ENCODE measurements at places on chromosomes 16 and 17. TPM values are rescaled to one million over a fixed set of nuclear protein-coding genes. Genes with fewer than 3 reads are reported as not detected.

GRCh38 chr17:47324224-47325020 lies 667 bp downstream of the EFCAB13 start:
- peak overlapping the region; percentile 85 for H3K4me3 ChIP-seq
- no peaks in the 10 kb centered on the region for H3K36me3 ChIP-seq
- DNase-seq = peak; percentile 73
- H3K27ac ChIP-seq = peak overlapping the region; percentile 91
- H3K4me1 ChIP-seq = peaks cover 18% of the 10 kb centered on the region

- H3K36me3 ChIP-seq = peaks cover 6% of the 10 kb centered on the region
- DNase-seq = peak; percentile 95
- H3K4me1 ChIP-seq = peaks cover 25% of the 10 kb centered on the region
- no peak overlapping the region for H3K4me3 ChIP-seq
- H3K27ac ChIP-seq = peak overlapping the region; percentile 55
Measured at GRCh38 chr17:67374329-67375053, 2.6 kb upstream of the PITPNC1 start.

- peak overlapping the region; percentile 79 for H3K27ac ChIP-seq
- DNase-seq = no peak
- peaks cover 13% of the 10 kb centered on the region for H3K36me3 ChIP-seq
- H3K4me1 ChIP-seq = peaks cover 77% of the 10 kb centered on the region
Measured at GRCh38 chr17:66405836-66406677, 103.6 kb downstream of the PRKCA start.

DNA sequence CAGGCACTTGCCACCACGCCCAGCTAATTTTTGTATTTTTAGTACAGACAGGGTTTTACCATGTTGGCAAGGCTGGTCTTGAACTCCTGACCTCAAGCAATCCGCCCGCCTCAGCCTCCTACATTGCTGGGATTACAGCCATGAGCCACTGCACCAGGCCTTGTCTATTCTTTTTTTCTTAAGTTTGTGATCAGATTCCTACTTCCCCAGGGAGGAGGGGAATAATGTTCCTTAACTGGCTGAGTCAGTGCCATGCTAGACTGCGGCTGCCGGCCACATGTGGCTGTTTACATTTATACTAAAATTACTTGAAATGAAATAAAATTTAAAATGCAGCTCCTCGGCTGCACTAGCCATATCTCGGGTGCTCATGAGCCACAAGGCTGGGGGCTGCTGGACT lies 27.8 kb upstream of the USP36 start:
- H3K36me3 ChIP-seq = no peaks in the 10 kb centered on the region
- H3K4me3 ChIP-seq = no peak overlapping the region
- H3K4me1 ChIP-seq = peaks cover 3% of the 10 kb centered on the region
- DNase-seq = no peak
- no peaks in the 10 kb centered on the region for H3K27me3 ChIP-seq
- no peak overlapping the region for H3K27ac ChIP-seq

ZNF469 gene
- total RNA-seq = 0.39 TPM

DNA sequence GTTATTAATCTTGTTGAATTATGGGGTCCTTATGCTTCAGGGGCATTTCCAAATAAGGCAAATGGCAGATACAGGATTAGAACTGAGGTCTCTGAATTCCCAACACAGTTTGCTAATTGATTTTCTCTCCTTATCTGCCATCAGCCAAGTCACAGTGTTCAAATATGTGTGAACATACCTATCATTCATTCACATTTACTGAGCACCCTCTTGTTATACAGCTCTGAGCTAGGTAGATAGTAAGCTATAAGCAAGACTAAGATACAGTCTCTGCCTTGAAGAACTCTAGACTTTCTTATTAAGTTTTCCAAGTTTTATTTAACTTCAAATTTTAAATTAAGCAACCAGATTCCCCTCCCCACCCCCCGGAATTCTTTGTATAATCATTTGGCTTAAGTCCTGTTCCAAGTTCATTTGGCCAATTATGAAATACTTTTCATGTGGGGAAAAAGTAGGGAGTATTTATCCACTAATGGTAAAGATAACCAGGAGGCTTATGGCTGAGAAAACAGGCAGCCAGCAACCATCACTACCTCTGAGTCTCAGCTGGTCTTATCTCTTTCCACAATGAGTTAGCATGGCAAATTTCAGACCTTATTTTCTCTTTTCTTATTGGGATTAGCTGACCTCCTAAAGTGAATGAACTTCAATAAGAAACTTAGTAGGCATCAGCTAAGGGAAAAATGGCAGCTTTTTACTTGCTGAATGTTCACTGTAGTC lies 31.4 kb upstream of the CORO6 start:
- peaks cover 32% of the 10 kb centered on the region for H3K36me3 ChIP-seq
- no peak overlapping the region for H3K4me3 ChIP-seq
- no peak for DNase-seq
- no peaks in the 10 kb centered on the region for H3K27me3 ChIP-seq

DNA sequence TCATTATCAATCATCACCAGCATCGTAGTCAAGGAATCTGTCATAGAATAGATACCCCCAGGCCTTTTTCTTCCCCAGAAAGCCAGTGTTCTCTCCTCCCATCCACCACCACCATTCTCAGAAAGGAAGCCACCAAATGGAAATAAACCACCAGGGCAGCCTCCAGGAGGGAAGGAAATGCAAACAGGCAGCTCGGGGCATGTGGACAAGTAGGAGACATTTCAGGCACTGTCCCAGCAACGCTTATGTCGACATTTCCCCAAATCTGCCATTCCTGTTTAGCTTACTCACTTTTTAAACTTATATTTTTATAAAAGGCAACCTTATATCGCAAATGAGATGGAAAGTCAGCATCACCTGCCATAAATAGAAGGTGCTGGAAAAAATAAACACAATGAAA lies 15.8 kb downstream of the EMP2 start:
- no peak for DNase-seq
- H3K27ac ChIP-seq = no peak overlapping the region
- H3K27me3 ChIP-seq = peaks cover 17% of the 10 kb centered on the region

- no peak for DNase-seq
- H3K27me3 ChIP-seq = no peaks in the 10 kb centered on the region
- H3K27ac ChIP-seq = no peak overlapping the region
- no peaks in the 10 kb centered on the region for H3K36me3 ChIP-seq
- H3K4me1 ChIP-seq = no peaks in the 10 kb centered on the region
Measured at GRCh38 chr16:60367739-60368138, 1633.6 kb upstream of the GOT2 start.

GRCh38 chr17:29682054-29682453 lies 59.3 kb upstream of the CORO6 start:
- H3K27me3 ChIP-seq = no peaks in the 10 kb centered on the region
- peak overlapping the region; percentile 45 for H3K27ac ChIP-seq
- DNase-seq = no peak
- peaks cover 28% of the 10 kb centered on the region for H3K36me3 ChIP-seq
- peaks cover 24% of the 10 kb centered on the region for H3K4me1 ChIP-seq
- H3K4me3 ChIP-seq = no peak overlapping the region

GRCh38 chr16:50988441-50988840 lies 162.6 kb downstream of the SALL1 start:
- H3K4me1 ChIP-seq = no peaks in the 10 kb centered on the region
- no peaks in the 10 kb centered on the region for H3K27me3 ChIP-seq
- H3K27ac ChIP-seq = no peak overlapping the region
- no peak for DNase-seq
- H3K4me3 ChIP-seq = no peak overlapping the region

DNA sequence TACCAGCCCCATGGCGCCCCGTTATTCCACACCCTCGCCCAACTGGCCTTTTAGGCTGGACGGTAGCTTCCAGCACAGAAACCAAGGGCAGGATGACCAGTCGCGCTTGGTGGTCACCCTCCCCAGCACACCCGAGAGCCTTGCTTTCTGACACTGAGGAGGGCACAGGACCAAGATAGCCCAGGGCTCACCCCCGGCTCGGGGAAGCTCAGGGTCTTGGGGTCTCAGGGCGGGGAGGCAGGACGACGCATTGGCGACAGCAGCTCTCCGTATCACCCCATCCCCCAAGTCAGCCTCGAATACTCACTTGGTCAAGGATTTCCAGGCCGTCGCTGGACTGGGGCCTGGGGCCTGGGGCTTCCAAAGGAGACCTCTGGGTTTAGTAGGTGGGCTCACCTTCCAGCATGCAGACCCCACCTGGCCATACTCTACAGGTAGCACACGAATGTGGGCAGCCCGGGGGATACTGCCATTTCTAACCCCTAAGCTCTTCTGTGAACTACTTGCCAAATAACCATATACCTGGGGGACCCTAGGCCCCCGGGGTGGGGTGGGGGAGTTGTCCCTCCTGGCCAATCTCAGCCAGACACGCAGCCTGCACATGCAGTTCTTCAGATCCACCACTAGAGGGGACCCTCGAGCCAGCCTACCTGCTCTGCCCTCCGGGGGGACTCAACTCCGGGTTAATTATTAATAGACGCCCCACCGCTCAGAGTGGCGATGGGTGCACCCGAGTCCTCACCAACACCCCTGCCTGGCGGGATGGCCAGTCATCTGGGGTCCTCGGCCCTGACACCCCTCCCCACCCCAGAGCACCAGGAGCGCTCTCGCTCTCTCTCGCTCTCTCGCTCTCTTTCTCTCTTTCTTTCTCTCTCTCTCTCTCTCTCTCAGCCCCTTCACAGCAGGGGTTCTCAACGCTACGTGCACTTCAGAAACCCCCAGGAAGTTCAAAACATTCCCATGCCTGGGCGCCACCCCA lies 30.0 kb downstream of the TBC1D16 start:
- no peak overlapping the region for H3K4me3 ChIP-seq
- H3K27ac ChIP-seq = no peak overlapping the region
- H3K36me3 ChIP-seq = no peaks in the 10 kb centered on the region
- H3K4me1 ChIP-seq = peaks cover 9% of the 10 kb centered on the region
- DNase-seq = peak; percentile 77

GRCh38 chr17:81115749-81116464 lies 49.4 kb upstream of the PVALEF start:
- no peaks in the 10 kb centered on the region for H3K36me3 ChIP-seq
- no peak overlapping the region for H3K27ac ChIP-seq
- no peak for DNase-seq
- no peaks in the 10 kb centered on the region for H3K27me3 ChIP-seq
